Stimulated activated CD4-positive, alpha-beta T cell treated with anti-CD3 and anti-CD28 coated beads, Interleukin-4, amount 100 ng/mL, for 48 hours (primary cell): ENCODE measurements at places on chromosomes 7 and 10.

DNA sequence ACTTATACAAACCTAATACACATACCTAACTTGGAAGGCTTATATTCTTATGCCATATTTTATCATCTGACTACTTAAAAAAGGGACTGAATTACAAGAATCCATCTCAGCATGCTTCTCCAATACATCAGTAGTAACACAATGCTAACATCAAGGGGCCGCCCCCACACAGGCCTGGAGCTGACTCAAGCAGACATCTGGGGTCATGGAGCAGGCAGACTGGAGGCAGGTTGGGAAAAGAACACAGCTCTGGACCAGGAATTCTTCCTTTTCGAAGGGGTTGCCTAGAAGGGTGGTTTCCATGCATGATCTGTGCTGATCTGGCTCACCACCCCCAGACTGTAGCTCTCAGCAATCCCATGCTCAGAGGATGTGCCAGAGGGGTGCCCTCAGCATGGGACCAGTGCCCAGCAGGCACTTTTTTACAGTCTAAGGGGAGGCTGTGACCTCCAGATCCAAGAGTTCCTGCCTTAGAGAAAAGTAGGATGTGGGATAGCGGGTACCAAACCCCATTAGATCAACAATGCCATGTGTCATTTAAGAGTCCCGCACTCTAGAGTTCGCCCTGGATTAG, 26.1 kb upstream of the DUSP5 start:
- DNase-seq: no peak

- no peak for DNase-seq
Measured at GRCh38 chr7:22631730-22632129, 95.3 kb upstream of the IL6 start.

DNA sequence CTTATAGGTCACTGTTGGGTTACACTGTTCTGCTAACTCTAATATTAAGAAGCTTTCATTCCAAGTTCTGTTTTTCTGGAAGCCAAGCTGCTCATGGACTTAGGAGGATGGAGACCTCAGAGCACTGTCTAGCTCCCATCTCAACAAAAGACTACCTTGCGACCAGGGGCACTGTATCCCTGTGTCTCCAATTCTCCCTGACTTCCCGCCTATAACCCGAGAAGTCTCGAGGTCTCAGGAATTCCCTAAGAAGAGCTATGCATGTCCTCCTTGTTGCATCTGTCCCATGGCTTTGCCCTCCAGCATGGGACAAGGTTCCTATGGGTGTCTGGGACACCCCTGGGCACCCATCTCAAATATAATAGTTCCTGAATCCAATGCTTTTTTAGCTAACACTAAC, 31.2 kb downstream of the BTBD16 start:
- DNase-seq: no peak

DNA sequence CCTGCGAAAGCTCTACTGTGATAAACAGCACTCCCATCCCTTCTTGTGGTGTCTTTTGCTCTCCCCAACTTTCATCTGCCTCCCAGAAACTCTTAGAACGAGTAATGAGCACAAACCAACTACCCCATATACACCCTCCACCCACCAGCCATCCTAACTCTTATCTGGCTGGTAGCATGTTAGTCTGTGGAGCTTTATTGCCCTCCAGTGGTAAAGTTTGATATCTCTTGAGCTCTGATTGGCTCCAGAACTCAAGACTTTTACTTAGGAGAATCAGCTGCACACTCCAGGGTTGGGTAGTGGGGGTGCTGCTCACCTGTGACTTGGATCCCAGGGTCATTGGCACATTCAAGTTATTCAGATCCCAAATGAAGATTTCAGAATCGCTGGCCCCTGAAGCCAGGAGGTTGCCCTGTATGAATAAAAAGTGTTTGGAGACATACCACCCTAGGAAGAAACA, 10.9 kb downstream of the SEC31B start:
- DNase-seq: no peak

GRCh38 chr10:123726836-123727235, 60.7 kb downstream of the GPR26 start:
- no peak for DNase-seq

DNA sequence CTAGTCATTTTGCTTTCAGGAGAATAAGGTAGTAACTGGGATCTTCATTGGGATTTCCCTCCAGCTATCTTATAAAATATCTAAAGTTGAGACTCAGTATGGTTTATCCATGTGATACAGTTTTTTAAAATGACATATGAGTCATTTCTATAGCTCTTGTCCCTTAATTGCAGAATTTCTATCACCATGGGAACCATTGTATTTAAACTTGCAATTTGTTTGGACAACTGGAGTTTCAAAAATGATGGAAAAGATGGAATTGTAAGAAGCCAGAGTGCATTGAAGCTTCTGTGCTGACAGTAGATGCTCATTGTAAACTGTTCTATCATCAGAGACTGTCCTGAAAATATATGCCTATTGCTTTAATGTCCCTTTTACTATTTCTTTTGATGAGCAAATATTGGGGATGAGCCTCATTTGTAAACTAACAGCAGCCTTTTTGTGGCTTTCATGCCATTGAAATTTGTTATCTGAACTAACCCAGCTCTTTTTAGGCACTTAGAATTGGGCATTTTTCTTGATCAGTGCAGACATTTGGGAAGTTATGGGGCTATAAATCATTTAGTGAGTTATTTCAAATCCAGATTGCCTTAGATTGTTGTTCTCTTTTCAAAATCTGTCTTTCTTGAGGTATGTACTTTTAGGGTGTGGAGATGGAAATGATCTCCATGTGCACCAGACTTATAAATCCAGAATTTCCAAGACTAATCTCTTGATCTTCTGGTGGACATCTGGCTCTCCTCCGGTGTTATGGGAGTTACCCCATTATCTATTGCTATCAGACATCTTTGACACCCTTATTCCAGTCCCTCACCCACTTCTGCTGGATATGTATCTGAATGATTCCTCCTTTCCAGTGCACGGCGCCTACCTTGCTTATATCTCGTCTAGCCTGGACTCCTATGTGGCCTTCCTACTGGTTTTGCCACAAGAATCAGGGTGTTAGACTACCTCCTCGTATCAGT, 159.0 kb downstream of the SND1 start:
- no peak for DNase-seq

DNA sequence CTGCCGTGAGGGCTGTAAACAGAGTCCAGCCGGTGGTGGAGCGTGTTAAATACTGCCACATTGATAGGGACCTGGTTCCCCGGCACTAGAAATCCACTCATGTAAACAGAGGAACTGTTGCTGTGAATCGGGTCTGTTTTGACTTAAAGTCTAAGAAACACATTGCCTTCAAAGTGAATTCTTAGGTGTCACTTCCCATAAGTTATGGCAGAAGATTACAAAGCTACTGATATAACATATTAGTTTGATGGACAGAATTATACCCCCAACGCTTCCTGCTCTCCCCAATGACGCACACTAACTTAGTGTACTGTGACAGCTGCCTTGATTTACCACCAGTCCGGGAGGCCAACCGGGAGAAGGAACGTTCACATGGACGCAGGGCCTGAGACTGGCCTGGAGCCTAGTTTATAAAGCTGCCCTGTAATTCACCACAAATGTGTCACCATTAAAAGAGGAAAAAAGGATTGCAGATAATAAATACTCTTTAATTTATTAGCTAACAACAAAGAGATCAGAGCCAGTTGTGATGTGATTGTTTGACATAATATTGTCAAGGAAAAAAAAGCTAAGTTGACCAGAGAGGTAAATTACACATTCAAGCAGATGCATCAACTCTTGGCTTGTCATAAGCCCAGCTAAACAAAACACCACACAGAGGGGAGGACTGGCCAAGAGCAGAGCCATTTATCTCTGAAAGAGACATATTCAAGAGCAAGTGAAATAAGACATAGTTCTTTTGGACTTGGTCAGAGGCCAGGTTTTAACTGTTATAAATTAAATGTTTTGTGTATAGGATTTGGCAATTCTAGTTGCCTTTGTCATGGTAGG, 820.6 kb downstream of the LRMDA start:
- no peak for DNase-seq

DNA sequence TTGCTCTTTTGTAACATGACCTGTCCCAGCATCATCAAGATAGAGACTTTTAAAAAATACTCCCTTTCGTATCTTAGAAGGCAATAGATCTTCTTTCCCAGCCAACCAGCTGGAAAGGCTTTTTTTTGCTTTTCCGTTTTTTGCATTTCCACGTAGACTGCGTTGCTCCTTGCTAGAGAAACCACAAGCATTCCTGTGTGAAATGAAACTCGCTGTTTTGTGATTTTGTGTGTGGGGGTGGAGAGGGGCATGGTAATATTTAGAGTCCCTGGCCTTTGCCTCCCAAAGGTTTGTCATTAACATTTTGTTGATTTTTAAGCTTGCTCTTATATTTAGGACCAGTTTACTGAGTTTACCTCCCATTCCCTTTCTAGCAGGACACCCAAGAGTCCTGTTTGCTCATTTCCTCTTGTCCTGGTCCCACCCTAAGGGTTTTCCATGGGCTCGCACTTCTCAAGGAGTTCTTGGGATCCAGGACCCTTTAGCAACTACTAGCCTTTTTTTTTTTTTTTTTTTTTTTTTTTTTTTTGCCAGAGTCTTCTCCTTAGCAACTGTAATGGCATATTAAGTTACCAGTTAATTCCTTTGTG, 243.6 kb downstream of the BICC1 start:
- no peak for DNase-seq

- DNase-seq: no peak
Measured at GRCh38 chr7:47308808-47309207, 273.1 kb downstream of the TNS3 start.

DNA sequence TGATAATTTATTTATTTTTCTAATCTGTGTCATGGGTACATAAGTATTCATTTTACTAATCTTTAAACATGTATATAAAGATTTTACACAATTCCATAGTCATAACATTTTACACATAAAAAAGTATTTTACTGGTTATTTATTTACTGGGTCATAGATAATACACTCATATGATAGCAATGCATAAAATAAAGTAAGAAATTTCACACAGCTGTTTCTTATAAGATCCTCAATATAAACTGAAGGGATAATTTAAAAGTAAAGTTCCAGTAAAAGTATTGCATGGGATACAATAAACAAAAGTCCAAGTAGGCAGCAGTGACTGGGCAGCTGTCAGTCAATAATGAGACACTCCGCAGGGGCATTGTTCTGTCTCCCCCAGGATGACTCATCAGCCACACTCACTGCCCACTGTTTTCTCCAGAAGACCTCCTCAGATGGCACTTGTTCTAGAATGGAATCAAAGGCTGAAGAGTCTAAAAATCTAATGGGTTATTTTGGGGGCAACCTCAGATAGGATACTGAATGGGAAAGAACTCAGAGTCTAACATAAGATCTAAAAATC, 32.7 kb downstream of the DPY19L1 start:
- no peak for DNase-seq

- peak; percentile 15 for DNase-seq
Measured at GRCh38 chr10:43689618-43689954, 40.9 kb upstream of the ZNF32 start.

- DNase-seq: no peak
Measured at GRCh38 chr10:92387289-92387940, 96.4 kb downstream of the MARCHF5 start.

DNA sequence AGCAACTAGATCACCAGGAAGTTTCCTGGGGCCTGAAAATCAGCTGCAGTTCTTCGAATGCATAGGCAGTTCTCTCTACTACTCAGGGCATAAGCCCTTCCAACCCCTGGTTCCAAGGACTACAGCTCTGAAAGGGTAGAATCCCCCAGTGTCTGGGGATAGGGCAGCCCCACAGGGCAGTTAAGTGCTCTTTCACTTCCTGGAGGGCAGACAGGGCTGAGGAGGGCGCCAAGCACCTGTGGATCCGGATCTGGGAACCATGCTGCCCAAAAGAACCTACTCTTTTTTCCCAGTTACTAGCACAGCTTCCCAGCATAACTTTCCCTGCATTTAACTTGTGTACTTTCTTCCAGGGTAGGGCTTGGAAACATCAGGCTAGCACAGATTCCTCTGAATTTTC, 41.1 kb downstream of the CXCL12 start:
- no peak for DNase-seq

DNA sequence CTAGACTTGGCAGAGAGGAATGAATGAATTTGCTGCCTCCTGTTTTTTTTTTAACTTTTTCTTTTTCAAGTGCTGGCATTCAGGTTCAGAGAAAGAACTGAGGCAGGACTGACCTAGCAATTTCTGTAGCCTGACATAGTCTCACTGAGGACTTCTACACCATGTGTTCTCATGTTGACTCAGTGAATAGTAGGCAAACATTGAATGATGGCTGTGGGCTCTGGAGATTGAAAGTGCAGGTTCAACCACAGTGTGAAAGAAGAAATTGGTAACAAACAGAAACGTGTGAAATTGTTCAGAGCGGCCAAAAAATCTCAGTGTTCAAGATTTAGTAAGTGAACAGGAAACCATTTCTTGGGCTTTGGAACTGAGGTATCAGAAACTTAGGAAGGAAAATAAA, 322.4 kb upstream of the GHITM start:
- no peak for DNase-seq

DNA sequence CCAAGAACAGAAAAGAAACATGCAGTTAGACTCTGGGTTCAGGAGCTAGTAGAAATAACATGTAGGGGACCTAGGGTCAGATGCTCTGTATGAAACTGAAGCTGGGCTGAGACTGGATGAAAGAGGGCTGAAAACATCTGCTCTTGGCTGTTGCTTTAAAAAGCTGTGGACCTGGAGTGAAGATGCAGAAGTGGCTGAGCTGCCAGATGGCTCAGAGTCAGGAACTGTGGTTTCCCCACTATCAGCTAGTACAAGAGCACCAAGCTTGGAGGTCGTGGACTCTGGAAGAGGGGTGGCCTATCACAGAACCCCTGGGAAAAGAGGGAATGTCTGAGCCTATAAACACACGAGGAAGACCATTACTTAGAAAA, 5.9 kb downstream of the ADK start:
- DNase-seq: no peak

GRCh38 chr7:37901890-37902524, 14.6 kb downstream of the SFRP4 start:
- DNase-seq: no peak

DNA sequence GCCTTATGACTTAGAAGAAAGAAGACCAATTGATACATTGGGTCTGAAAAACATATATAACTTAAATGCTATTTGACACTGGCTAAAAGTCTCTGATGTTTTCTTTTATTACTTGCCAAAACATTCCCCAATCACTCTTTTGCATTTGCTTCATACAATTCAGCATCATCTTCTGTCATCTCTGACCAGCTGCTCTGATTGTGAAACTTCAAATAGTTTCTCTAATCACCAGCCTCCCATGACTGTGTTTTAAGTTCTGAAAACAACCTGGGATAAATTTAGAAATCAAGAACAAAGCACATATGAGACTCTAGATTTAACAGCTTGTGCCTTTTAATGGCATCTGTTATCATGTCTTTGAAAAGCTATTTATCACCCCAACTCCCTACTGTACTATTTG, 208.4 kb upstream of the KCND2 start:
- no peak for DNase-seq

DNA sequence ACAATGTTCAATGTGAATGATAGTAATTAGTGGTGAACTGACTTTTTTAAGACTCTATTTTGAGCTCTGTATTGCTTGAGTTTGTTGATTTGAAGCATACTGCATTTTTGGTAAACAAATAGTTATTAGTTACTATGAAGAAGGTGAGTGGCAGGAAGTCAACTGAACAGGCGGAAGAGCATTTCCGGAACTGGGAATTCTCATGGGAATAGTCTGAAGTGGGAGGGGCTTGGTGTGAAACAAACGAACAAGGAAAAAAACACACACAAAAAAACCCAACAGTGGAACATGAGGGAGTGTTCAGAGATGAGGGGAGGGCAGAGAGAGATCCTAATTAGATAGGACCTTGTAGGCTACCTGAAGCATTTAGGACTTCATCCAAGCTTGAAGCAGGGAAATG, 43.9 kb upstream of the C1QL3 start:
- no peak for DNase-seq

- no peak for DNase-seq
Measured at GRCh38 chr10:99849536-99849935, 67.1 kb downstream of the ABCC2 start.
